ENCODE measurements at places on chromosomes 3 and 15. TPM values are rescaled to one million over a fixed set of nuclear protein-coding genes. Genes with fewer than 3 reads are reported as not detected.

RPP14 gene
- polyA plus RNA-seq = 14.0 TPM

- peak; percentile 30 for DNase-seq
Measured at GRCh38 chr3:160784853-160785252, 28.8 kb downstream of the PPM1L start.

- DNase-seq = no peak
Measured at GRCh38 chr15:58010983-58011382, 54.5 kb downstream of the ALDH1A2 start.

GHRL gene
- polyA plus RNA-seq = 12.0 TPM

INKA1 gene
- 5.8 TPM for polyA plus RNA-seq

ZNF501 gene
- polyA plus RNA-seq = 1.6 TPM

IL17RE gene
- 6.8 TPM for polyA plus RNA-seq

DNA sequence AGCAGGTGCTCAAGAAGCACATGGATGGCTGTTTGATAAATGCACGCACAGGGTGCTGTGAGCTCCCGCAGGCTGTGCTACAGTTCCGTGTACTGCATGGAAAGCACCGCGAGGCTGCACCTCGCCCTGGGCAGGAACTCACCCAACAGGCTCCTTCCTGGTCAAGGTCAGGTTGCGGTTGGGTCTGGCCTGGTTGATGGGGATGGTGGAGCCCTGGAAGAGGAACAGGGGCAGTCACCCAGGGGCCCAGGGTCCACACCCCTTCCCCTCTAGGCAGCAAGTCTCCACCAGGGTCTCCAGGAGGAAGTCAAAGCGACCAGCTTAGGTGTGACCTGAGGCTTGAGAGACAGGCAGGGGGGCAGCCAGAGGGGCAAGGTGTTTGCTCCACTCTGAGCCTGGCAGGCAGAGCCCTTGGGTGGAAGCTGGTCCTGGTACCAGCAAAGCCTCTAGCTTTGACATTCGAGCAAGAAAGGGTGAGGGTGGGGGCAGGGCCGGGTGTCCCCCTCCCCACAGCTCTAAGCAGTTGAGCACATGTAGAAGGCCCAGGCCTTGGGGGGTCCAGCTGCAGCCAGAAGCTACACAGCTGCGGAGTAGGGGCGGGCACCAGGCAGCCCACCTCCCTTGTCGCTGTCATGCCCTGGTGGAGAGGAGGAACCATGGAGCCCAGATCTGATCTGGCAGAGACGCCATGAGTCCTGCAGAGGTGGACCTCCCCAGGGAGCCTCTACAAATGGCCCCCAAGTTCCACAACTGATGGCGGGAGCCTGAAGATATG is 46.3 kb upstream of the SLC41A3 start:
- no peak for DNase-seq

Measured in hepatocyte (in vitro differentiated cells).